NCI-H187 (cell line): ENCODE measurements at places on chromosomes 3 and 15.

GRCh38 chr15:83928392-83928734, 274.4 kb downstream of the ADAMTSL3 start:
- no peak for DNase-seq

GRCh38 chr3:126464093-126464492, 11.6 kb downstream of the ZXDC start:
- no peak for DNase-seq

GRCh38 chr3:113241292-113242095, 30.1 kb downstream of the BOC start:
- DNase-seq, result no peak

GRCh38 chr15:75620058-75620820, 5.3 kb downstream of the SNUPN start:
- DNase-seq, result no peak

DNA sequence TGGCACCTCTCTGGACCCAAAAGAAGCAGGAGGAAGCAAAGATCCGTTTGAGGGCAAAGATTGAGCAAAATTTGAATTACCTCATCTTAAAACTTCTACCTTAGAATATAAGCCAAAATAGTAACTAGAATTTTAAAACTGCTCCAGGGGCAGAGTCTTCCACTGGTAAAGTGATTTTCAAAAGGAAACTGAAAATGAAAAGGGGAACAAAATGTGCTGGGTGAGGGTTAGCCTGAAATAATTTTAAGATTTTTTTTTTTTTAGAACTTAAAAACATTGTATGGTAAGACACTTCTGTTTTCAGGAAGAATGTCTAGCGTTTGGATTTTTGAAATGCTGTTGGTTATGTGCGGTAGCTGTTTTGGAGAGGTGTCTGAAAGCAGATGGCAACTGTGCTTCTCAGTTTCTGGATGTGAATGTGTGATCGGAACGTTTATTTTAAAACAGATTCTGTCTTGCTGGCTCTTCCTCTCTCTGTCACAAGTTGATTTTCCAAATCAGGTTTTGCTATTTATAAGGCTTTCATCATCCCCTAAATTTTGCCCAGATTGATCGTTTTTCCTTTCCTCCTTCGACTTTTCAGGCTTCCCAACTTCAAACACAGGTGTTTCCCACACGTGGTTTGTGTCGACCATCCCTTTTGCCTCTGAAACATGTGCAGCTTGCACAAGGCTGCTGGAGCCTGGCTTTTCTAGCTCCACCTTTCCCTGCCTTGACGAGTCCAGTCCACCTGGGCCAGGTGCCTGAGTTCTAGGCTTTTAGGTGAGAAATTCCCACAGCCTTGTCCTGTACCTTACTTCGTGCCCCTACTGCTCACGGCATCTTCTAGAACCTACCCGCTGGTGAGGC, 3.3 kb downstream of the LRRK1 start:
- no peak for DNase-seq

DNA sequence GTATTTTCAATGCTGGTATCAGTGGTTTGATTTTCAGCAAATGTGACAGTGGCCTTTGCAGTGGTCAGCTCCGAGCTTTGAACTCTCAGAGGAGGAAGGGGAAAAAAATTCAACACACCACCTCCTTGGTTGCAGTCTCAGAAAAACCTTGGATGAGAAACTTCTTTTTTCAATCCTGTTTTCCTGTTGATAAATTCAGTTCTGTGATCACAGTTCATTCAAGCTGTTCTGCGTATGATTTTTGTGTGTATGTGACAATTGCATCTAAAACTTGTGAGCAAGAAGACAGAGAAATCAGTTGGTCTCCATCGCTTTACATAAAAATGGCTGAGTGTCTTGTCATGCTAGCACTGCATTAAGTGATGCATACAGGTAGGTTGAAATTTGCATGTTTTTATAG, 19.2 kb downstream of the ZBTB38 start:
- DNase-seq, result no peak

DNA sequence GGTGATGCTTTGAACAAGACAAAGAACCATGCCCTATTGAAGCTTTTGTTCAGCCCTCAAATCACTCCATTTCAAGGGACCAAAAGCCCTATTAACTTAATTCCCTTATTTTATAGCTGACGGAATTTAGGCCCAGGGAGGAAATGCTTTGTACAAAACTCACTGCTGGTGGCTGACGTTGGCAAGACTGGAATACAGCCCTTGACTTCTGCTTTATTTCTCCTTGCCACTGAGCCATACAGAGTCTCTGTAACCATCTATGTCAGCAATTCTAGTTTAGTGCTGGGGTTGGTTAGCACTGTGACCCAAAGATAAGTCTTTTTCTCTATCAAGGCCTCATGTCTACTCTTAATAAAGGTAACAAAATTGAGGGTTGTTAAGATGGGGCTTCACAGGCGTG, 316.1 kb upstream of the TPRG1 start:
- no peak for DNase-seq

DNA sequence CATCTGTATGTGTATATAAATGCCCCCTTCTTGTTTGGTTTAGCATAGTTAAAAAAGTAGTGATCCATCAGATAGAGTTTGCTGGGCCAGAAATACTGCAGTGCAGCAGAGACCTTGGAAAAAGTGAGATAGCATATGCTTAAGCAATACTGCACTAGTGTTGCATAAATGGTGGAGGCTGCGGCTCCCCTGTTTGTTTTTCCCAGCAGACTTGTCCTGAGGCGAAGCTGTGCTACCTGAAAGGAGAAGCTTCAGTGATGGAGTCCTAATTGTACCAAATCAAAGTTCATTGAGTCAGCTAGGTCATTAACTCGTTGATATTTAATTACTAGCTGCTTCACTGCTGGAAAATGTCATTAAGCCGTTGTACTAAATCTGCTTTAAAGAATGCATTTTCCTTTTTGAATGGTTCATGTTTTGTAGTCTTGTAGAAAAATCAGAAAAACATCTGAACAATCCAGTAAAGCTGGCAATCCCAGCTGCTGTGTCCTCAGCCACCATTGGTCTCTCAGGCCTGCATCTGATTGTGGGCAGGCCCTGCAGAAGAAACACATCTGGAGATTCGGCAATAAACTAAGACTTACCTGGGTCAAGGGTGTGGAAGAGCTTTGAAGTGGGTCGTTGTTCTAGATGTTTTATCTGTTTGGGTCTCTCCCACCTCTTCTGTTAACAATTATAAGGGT, 169.6 kb downstream of the B3GALNT1 start:
- DNase-seq, result no peak

GRCh38 chr3:46667657-46668056, 25.8 kb downstream of the ALS2CL start:
- no peak for DNase-seq

DNA sequence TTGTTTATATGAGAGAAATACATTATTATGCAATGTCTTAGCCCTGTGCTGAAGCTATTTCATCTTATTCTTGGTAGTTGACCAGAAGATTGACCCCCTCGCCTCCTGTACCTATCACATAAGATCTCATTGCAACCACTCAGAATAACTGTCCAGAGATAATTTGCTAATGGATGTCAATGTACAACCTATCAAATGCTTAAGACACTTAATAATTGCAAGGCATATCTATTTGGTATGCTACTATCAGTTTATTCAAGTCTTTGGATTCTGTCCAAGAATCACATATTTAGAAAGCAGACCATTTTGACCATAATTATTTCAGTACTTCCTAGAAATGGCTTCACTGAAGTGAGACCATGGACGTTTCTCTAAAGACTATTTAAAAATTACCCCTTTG, 241.6 kb downstream of the GAP43 start:
- DNase-seq, result no peak

GRCh38 chr15:48645558-48646330, at the start of gene FBN1:
Gene FBN1 (minus strand): TSS chr15:48645709. CDS start chr15:48644769, 940 bp downstream.
- no peak for DNase-seq

DNA sequence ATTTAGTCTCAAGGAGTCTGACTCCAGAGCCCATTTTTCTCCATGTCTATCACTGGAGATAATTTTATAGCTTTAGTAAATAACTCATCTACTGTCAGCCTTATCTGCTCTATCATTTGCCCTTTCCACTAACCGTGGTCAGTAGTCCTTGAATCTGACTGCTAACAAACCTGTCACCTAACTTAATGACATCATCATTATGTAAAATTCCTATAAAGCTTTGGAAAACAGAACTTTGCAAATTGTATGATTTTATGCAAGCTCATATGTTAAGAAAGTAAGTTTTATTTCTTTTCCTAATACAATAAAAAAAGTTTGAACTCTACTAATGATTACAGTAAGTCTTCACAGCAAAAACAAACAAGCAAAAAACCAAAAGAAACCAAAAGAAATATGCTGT, 293.9 kb downstream of the CADM2 start:
- no peak for DNase-seq

DNA sequence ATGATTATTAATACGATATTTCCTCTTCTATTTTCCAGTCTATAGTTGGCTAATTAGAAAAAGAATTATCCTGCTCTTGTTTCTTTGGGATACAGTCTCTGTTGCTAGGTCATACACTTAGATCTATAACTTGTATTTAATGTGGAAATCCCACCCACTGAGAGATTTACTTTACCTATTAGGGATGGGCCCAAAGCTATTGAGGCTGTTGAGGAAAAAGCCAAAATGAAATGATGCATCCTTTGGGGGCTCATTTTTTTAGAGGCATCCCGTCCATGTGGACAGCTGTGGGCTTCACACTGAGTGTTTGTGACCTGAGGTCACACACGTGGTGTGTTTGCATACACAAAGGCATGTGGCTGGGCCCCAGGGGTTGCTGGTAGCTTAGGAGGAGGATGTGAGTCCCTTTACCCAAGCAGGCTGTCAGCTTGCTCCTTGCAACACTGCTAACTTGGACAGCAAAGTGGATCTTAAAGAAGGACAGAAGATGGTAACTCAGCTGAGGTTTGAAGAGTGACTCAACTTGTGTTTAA, 477.4 kb downstream of the AGBL1 start:
- DNase-seq, result no peak

- no peak for DNase-seq
Measured at GRCh38 chr3:45760878-45761711, 35.2 kb downstream of the SLC6A20 start.

DNA sequence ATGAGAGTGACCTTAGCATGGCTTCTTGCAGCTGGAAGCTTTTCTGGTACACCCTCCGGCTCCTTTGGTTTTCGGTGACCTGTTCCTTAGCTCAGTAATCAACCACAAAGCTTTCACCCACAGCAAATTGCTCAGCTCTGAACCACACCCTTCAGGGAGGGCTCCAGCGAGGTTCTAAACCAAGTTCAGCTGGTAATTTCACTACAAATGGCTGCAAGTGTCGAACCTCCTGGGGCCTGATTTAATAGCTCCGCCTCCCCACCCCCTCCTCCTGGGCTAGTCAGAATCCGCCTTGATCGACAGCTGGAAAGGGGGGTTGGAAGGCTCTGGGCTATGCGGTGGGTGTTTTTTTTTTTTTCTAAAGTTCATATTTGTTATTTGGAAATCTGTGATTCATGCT, 150.9 kb upstream of the MCTP2 start:
- DNase-seq, result no peak

DNA sequence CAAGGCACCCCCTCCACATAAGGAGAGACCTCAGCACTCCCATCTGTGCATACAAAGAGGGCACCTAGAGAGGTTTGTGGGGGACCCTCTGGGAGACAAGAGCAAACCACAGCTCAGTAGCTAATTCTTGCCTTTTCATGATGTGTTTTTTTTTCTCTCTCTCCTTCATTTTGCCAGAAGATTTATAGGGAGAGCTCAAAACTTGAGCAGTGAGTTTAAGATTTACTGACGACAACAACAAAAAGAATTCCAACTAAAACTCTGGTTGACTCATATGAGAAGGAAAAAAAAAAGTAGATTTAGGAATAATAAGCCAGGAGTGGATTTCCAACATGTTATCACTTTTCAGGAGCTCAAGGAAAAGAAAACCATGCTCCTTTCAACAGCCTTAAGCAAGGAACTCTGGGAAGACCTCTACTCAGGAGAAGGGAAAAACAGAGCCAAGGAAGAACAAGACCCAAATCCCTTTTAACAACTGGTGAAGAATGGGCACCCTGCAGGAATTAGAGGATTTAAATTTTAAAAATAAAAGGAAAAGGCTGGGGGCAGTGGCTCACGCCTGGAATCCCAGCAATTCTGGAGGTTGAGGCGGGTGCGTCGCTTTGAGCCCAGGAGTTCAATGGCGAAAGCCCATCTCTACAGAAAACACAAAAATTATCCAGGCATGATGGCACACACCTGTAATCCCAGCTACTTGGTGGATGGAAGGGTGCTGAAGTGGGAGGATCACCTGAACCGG, 58.2 kb upstream of the RAD18 start:
- no peak for DNase-seq

- no peak for DNase-seq
Measured at GRCh38 chr3:112138219-112138969, 5.3 kb upstream of the GCSAM start.

DNA sequence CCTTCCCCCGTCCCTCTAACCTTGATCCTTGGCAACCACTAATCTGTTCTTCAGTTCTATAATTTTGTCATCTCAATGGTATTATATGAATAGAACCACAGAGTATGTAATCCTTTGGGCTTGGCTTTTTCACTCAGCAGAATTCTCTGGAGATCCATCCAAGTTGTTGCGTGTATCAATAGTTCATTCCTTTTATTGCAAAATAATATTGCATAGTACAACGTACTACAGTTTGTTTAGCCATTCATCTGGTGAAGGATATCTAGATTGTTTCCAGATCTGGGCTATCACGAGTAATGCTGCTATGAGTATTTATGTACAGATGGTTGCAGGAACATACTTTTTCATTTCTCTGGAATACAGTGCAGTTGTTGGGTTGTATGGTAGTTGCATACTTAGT, 76.2 kb downstream of the PLXNA1 start:
- no peak for DNase-seq
